Left ventricle myocardium inferior (tissue), 1 donor: ENCODE measurements at places on chromosomes 5 and 9.

- H3K27ac ChIP-seq: no peak overlapping the region
- DNase-seq: no peak
- H3K36me3 ChIP-seq: peaks cover 86% of the 10 kb centered on the region
- H3K27me3 ChIP-seq: no peaks in the 10 kb centered on the region
These were observed 33.2 kb downstream of the IDNK start for GRCh38 chr9:83656032-83656680.

- DNase-seq: peak; percentile 45
- peak overlapping the region; percentile 99 for H3K4me3 ChIP-seq
- H3K36me3 ChIP-seq: no peaks in the 10 kb centered on the region
- H3K27me3 ChIP-seq: no peaks in the 10 kb centered on the region
- peak overlapping the region; percentile 100 for H3K27ac ChIP-seq
These were observed 1.4 kb upstream of the SPTAN1 start for GRCh38 chr9:128550770-128551656.

DNA sequence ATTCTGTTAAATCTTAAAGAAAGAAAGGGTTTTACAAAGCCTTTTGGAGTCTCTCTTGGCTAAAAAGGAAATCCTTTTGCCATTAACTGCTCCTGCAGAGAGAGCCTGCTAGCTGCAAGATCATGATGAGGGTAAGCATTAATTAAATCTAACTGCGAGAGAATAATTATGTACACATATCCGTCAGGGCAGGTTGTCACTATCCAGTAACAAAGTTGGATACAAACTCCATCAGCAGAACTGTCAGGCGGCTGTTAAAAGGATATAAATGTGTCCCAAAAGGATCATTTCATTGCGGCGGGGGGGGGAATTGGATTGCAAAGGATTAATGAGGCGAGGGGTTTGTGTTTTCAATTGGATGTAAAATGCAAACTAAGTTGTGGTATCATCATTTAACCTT, 289.3 kb downstream of the ASTN2 start:
- H3K4me1 ChIP-seq: no peaks in the 10 kb centered on the region
- no peak overlapping the region for H3K4me3 ChIP-seq
- H3K36me3 ChIP-seq: no peaks in the 10 kb centered on the region
- H3K27me3 ChIP-seq: peaks cover 6% of the 10 kb centered on the region
- H3K27ac ChIP-seq: no peak overlapping the region

- H3K27me3 ChIP-seq: no peaks in the 10 kb centered on the region
- H3K36me3 ChIP-seq: peaks cover 15% of the 10 kb centered on the region
- DNase-seq: no peak
These were observed 19.0 kb downstream of the NACC2 start for GRCh38 chr9:136075881-136076678.

DNA sequence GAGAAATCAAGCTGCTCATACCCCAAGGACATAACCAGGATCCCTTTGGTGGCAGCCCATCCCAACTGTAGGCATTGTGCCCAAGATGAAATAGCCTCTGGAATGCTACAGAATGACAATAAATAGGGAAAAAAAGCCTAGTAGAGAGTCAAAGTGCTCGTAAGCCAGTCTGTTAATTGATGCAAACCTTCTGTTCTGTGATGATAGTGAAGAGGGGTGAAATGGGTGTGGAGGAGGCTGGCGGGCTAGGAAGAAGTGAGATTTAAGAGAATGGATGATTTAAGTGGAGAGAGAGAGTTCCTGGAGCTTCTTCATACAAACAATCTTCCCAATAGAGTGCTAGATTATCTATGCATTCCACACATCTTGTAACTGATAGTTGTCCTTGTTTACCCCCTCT, 301.0 kb upstream of the PCSK5 start:
- no peak overlapping the region for H3K4me3 ChIP-seq
- no peak for DNase-seq
- no peaks in the 10 kb centered on the region for H3K36me3 ChIP-seq
- H3K27ac ChIP-seq: no peak overlapping the region
- H3K27me3 ChIP-seq: no peaks in the 10 kb centered on the region

DNA sequence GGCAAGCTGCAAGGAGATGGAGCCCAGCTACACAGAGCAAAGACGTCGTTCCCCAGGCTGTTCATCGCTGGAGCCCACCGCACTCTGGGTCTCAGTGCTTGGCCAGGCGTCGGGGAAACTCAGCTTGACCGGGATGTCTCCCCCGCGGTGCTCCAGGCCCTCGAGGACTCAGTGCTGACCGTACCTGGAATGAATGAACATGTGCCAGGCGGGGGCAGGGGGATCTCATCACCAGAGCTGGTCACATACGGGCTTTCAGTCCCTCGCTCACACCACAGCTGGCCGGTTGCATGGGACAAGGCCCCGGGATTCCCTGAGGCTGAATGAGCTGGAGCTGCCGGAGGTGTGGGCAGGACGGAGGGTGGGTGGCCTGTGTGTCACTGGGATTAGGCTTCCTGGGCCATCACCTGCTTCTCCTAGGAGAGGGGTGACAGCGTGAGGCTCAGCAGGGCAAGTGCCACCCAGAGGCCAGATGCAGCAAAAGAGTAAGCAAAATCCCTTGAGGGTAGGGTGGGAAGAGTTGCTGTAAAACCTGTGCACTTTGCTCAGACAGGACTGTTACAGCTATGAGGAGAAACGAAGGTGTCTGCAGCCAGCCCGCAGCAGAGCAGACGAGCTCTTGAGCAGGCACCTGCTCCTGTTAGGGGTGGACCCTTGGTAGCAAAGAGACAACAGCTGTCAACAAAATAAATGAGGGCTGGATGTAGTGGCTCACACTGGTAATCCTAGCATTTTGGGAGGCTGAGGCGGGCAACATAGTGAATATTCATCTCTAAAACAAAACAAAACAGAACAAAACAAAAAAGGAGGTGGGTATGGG, 70.7 kb upstream of the RAPGEF1 start:
- no peak overlapping the region for H3K4me3 ChIP-seq
- H3K4me1 ChIP-seq: no peaks in the 10 kb centered on the region
- no peak for DNase-seq
- peaks cover 100% of the 10 kb centered on the region for H3K27me3 ChIP-seq
- H3K36me3 ChIP-seq: no peaks in the 10 kb centered on the region

- H3K27me3 ChIP-seq: no peaks in the 10 kb centered on the region
- DNase-seq: no peak
- no peak overlapping the region for H3K27ac ChIP-seq
- H3K36me3 ChIP-seq: no peaks in the 10 kb centered on the region
- H3K4me3 ChIP-seq: no peak overlapping the region
These were observed 802.2 kb downstream of the CDH12 start for GRCh38 chr5:22050931-22051330.

DNA sequence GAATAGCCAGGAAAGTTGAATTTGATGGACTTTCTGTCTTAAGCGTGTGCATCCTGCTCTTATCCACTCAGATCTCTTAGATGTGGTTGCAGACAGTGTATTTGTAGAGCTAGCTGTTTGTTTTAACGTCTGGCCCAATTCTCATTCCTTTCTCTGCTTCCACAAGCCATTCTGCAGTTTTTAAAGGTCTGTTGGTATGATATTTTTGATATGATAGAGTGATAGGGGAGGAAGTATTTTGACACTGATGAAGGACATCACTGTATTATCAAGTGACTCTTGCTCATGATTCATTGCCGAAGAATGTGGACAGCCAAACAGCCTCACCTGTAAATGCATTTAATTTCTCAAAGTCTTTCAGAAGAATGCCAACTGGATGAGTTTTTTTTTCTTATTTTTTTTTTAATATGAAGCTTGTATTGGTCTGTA, 4.5 kb downstream of the TJP2 start:
- DNase-seq: no peak
- H3K36me3 ChIP-seq: no peaks in the 10 kb centered on the region
- no peak overlapping the region for H3K4me3 ChIP-seq
- peaks cover 90% of the 10 kb centered on the region for H3K4me1 ChIP-seq

DNA sequence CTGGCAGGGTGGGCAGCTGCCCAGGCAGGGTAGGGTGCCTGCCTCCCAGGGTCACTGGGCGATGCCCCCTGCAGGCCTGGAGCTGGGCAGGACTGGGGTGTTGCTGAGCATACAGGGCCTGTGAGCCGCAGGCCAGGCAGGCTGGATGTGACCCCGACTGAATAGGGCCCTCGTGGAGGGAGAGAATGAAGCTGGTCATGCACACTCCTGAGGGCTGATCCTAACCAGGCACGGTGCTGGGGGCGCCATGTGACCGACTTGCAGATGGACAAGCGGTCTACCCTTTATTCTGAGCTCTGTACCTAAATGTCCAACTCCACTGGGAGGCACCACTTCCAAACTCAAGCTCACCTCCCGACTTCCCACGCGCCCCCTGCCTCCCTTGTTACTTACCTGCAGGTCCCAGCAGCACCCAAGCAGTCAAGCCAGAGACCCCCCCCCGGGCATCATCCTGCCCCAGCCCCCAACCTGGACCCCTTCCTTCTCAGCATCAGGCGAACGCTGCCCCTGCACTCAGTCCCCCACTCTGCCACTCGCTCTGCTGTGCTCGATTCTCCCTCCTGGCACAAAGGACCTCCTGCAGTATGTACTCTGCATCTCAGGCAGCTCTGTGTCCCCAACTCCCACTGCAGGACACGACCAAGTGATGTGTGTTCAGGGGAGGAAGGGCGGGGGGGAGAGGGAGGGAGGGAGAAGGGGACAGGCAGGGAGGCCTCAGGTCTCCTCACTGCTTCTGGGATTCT, 76.8 kb upstream of the PHYKPL start:
- H3K4me3 ChIP-seq: no peak overlapping the region
- H3K36me3 ChIP-seq: no peaks in the 10 kb centered on the region
- no peak overlapping the region for H3K27ac ChIP-seq
- no peak for DNase-seq

DNA sequence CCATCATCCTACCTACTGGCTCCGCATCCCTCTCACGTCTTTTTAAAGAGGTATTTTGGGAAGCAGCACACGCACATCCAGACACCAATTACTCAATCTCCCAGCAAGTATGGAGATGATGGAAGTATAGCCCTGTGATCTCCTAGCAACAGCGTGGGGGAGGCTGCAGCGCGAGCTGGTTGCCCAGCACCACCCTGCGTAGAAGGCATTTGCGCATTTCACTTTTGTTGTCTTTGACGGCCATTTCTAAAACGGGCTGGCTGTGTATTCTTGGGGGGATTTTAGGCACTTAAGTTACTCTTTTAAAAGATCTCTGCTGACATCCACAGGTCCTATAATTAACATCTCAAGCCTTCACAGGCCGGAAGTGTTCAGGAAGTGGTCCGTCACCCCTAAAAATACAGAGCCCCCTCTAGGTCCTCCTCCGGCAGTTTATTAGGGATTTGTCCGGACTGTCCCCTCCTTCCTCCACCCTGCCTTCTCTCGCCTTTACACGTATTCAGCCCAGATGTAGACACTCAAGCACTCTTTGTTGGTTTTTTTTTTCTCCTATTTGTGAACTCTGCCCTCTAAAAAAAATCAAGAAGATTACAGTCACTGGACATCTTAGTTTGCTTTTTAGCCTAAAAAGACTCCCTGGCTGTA, 371.4 kb downstream of the NTRK2 start:
- H3K36me3 ChIP-seq: no peaks in the 10 kb centered on the region
- no peak for DNase-seq
- H3K4me1 ChIP-seq: peaks cover 5% of the 10 kb centered on the region
- peaks cover 58% of the 10 kb centered on the region for H3K27me3 ChIP-seq
- H3K4me3 ChIP-seq: no peak overlapping the region

- H3K27ac ChIP-seq: no peak overlapping the region
- no peaks in the 10 kb centered on the region for H3K4me1 ChIP-seq
These were observed 321.5 kb downstream of the NFIB start for GRCh38 chr9:13992138-13993088.

- no peak overlapping the region for H3K27ac ChIP-seq
- no peaks in the 10 kb centered on the region for H3K4me1 ChIP-seq
- H3K27me3 ChIP-seq: no peaks in the 10 kb centered on the region
- no peak for DNase-seq
- no peak overlapping the region for H3K4me3 ChIP-seq
These were observed 128.0 kb upstream of the IL12B start for GRCh38 chr5:159458217-159458711.

DNA sequence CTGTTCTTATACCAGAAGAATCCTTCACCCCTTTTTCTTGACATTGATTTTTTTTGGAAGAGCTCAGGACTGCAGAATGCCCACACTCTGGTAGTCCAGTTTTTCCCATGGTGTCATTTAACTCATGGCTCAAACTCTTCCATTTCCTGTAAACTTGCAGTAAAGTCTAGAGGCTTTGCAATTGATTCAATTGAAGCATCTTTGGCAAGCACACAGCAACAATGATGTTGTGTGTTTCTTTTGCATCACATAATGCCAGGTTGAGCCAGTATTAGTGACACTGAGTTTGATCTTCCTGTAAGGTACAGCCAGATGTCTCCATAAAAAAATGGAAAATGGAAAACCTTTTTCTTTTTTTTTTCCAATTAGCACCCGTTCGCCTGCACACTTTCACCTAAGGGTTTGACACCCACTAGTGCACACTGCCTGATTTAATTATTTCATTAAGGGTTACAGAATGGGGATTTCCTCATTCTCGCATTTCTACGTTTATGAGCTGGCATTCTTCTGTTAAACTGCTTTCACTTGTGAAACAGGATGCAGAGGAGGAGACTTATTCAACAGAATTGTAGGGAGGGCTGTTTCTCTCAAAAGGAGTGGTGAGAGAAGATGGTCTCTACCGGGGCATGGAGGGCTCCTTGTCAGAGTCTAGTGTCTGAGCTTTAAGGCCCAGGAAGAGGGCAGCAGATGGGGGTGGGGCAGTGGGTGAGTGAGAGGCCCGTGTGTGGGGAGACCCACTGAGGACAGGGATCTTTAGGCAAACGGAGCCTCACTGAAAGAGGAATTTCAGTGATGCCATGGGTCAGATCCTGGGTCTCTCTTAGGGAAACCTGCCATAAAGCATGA, 2.2 kb upstream of the S1PR3 start:
- peaks cover 39% of the 10 kb centered on the region for H3K4me1 ChIP-seq
- no peak overlapping the region for H3K4me3 ChIP-seq
- no peaks in the 10 kb centered on the region for H3K36me3 ChIP-seq
- DNase-seq: no peak
- peaks cover 23% of the 10 kb centered on the region for H3K27me3 ChIP-seq
- peak overlapping the region; percentile 84 for H3K27ac ChIP-seq

DNA sequence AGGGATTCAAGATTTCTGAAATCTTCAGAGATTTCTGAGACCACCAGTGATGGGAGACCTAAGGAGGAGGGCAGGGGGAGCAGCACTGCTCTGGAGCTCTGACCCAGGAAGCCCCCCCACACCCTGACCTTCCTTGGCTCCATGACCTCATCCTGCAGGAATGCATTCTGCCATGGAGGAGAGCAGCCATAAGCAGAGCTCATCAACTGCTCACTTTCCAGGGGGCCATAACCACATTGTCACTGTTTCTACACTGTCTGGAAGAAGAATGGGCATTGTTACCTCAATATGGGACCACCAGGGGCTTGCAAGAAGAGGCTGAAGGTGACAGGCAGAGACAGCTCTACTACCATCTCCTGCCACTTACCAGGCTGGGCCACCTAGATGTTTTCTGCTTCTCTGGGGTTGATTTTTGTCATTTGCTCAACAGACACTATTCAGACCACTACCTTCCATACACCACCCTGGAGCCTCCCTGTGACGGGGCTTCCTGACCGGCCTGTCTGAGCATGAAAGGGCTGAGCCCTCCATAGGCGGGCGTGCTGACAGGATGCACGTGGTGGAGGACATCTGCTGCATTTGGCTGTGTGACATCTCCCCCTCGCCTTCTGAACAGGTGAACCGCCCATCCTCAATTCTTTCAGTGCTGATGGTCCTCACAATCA, 2.3 kb upstream of the TSC1 start:
- no peak for DNase-seq
- H3K4me3 ChIP-seq: no peak overlapping the region
- no peaks in the 10 kb centered on the region for H3K36me3 ChIP-seq
- H3K27ac ChIP-seq: peak overlapping the region; percentile 28
- peaks cover 47% of the 10 kb centered on the region for H3K4me1 ChIP-seq
- no peaks in the 10 kb centered on the region for H3K27me3 ChIP-seq
